Kasumi-1 (cell line): ENCODE measurements at places on chromosomes 16 and 17.

DNA sequence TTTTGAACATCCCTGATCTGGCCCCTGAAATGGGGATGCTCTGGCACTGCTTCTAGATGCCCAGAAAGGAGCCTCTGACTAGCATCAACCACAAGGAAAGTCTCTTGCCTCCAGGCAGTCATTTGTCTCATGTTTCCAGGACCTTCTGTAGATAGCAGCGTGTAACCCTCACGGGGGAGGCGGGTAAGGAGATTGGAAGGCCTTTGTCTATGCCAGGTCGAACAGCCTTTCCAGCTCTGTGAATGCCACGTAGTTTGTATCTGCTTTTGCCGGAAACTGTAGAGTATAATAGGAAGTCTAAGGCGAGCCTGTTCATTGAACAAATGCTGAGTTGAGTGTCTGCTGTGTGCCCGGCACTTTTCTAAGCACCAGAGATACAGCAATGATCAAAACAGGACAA, 43.9 kb upstream of the AQP8 start:
- DNase-seq = no peak

- DNase-seq = no peak
Measured at GRCh38 chr16:73965591-73965990, 331.0 kb upstream of the PSMD7 start.

GRCh38 chr16:17130733-17131132, 340.0 kb downstream of the XYLT1 start:
- no peak for DNase-seq

- no peak for DNase-seq
Measured at GRCh38 chr17:17403065-17403464, 73.7 kb upstream of the MED9 start.

GRCh38 chr16:85464383-85465305, 148.5 kb upstream of the GSE1 start:
- no peak for DNase-seq

DNA sequence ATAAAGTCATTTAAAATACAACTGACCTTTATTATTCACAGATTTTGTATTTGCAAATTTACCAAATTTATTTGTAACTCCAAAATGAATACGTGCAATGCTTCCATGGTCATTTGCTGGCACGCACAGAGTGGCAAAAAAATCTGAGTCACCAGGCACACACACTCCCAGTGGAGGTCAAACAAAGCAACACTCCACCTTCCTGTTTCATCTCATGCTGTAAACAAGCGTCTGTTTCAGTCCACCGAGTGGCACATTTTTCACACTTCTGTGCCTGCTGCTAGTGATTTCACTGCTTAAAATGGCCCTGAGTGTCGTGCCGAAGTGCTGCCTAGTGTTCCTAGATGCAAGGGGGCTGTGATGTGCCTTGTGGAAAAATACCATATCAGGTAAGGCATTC, 17.8 kb upstream of the ITGAE start:
- DNase-seq = no peak

GRCh38 chr17:8420041-8420934, 15.4 kb upstream of the NDEL1 start:
- no peak for DNase-seq

DNA sequence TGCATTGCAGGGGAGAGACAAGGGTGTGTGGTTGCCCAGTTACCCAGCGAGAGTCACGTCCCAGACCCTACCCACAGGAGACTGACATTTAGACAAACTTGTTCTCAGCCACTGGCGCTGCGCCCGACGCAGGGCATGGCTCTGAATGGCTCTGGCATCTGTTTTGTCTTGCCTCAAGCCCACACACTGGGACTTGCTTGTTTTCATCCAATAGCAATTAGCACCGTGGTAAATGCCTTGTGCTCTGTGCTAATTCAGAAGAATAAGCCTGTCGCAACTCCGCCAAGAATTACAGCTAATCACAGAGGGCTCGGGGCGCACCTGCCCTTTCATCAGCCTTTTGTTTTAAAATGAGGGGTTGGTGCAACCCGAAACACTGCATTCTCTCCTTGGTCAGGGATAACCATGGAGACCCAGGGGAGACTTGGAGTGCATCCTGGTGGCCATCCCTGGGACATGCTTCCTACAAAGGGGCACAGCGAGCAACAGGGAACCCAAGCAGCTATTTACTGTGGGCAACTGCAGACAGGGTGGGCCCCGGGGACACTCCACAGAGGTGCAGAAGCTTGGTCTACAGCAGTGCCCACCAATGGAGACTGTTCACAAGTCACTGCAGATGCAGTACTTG, 220.6 kb upstream of the ZFHX3 start:
- no peak for DNase-seq

DNA sequence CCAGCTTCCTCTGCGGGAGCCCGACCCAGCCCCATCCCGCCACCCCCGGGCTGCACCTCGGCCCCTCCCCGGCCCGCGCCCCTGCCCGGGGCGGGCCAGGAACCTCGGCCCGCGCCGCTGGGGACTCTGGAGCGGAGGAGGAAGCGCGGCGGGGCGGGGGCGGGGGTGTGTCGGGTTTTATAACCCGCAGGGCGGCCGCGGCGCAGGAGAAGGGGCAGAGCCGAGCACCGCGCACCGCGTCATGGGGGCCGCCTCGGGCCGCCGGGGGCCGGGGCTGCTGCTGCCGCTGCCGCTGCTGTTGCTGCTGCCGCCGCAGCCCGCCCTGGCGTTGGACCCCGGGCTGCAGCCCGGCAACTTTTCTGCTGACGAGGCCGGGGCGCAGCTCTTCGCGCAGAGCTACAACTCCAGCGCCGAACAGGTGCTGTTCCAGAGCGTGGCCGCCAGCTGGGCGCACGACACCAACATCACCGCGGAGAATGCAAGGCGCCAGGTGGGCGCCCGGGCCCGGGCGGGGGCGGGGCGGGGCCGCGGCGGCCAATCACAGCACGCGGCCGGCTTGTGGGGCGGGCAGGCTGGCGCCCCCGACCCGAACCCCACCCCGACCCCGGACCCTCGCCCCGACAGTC, at the start of gene ACE:
ACE (plus strand) TSS at position 208 of the 626 bp plus-strand sequence; CDS start at position 242, 34 bp downstream.
- DNase-seq = peak; percentile 37

GRCh38 chr17:42843358-42843934, 934 bp upstream of the AOC2 start:
- DNase-seq = peak; percentile 79

DNA sequence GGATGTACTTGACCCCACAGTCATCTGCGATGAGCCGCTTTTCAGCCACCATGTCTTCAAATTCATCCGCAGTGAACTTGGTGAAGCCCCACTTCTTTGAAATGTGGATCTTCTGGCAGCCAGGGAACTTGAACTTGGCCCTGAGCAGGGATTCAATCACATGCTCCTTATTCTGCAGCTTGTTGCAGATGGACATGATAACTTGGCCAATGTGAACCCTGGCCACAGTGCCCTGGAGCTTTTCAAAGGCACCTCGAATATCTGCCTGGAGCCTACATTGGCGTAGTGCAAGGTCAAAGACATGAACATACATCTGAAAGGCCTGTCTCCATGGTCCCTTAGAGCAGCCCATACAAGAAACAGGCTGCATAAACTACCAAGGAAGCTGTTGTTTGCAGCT, 1.8 kb upstream of the TENT4B start:
- DNase-seq = no peak

- no peak for DNase-seq
Measured at GRCh38 chr17:16882243-16882925, 89.5 kb downstream of the TNFRSF13B start.

GRCh38 chr17:82065193-82065637, 389 bp downstream of the DUS1L start:
- DNase-seq = no peak

DNA sequence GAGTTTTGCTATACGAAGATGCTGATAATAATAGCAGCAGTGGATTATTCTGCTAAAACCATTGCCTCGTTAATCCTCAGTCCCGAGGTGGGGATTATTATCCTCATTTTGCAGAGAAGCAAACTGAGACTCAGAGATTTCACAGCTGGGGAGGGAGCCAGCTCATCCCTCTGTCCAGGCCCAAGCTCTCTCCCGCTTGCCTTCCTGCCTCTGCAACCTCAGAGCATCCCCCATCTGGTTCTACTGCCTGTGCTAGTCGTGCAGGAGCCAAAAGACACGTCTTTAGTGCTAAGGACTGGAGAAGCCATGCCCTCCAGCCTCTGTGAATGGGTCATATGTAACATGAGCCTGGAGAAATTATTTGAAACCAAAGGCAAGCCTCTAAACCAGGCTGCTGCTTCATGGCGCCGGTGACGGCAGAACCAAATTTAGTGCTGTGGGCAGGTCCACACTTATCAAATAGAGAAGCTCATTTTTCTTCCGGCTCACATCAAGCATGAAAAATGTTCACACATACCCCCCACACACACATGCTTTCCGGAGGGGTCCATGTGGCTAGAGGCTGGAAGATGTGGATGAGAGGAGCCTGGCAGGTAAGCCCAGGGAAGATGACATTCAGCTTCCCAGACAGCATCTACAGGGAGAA, 13.5 kb downstream of the MAPT start:
- no peak for DNase-seq

- no peak for DNase-seq
Measured at GRCh38 chr16:2592786-2593185, 55.0 kb downstream of the PDPK1 start.

GRCh38 chr17:2214047-2214928, 89.3 kb downstream of the SMG6 start:
- DNase-seq = no peak

GRCh38 chr16:48681520-48681919, 71.5 kb upstream of the N4BP1 start:
- no peak for DNase-seq

GRCh38 chr17:58985971-58986370, 120.7 kb downstream of the TRIM37 start:
- DNase-seq = no peak

DNA sequence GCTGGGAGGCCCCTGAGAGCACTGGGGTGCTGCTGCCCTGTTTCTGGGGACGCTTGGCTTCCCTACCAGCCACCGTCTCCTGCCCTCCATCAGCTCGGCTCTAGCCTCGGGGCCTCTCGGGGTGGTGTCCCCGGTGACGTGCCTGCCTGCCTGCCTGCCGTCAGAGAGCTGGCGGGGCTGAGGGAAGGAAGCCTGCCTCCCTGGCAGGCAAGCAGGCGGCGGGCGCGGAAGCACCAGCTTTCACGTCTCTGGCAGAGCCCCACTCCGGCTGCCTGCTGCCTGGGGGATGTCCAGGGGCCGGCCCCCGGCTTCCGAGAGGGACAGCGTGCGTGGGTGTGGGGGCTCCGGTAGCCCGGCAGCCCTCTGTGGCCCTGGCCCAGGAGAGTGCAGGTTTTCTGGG, 9.3 kb downstream of the CENPX start:
- no peak for DNase-seq

- no peak for DNase-seq
Measured at GRCh38 chr17:36611345-36612072, 10.1 kb downstream of the MRM1 start.

- DNase-seq = no peak
Measured at GRCh38 chr16:19696328-19696727, 21.7 kb downstream of the KNOP1 start.

- no peak for DNase-seq
Measured at GRCh38 chr16:71769222-71769621, 39.4 kb downstream of the AP1G1 start.

- DNase-seq = no peak
Measured at GRCh38 chr16:26317885-26318284, 626.1 kb downstream of the HS3ST4 start.

DNA sequence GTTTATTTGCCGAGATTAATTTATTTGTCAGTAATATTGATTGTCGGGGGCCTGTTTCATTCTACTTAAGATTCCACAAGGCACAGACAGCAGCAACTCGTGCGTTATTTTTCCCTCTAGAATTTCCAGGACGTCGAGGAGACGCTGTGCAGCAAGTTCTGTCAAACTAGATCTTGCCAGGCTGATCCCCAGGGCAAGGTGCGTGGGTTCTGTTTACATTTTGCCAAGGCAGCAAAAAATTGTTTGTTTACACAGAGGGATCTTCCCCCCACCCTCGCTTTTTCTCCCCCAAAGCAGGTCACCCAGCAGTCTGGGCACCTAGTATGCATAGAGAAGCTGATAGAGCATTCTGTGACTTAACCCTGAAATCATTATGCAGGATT, 111.4 kb downstream of the IRX3 start:
- no peak for DNase-seq

- DNase-seq = no peak
Measured at GRCh38 chr17:55038291-55038690, 69.7 kb downstream of the STXBP4 start.

DNA sequence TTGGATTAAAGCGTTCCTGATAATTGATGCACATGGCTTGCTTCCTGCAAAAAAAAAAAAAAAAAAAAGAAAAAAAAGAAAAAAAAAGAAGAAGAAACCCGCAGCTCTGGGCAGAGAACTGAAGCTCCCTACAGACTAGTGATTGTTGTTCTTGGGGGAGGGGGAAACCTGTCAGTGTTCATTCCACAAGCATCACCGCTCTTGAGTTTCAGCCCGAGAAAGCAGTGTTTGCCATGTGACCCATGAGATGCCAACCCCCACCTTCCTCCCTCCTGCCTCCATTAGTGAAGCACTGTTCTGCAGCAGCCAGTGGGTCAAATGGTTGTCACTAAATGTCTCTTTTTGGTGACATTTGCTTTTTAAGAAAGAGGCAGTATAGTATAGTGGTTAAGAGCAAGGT, 1.7 kb downstream of the USP43 start:
- no peak for DNase-seq

DNA sequence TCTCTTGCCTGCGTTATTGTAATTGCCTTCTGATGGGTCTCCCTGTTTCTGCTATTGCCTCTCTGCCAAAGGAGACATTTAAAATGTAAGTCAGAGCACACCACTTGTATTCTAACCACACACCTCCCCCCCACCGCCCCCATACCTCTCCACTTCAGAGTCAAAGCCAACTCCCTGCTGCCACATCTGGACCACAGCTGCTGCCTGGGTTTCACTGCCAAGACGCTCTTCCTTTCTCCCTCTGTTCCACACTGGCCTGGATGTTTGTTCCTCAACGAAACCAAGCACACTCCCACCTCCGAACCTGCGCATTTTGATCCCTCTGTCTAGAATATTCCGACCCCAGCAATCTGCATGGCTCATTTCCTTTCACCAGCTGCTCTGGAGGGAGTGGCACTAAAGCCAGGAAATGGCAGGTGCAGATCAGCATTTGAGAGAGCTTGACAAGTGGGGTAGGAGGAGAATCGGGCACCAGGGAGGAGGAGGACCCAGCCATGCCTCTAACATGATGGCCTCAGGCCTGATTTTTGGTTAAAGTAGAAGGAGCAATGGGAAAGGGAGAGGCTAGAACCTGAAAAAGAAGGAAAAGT, 92.4 kb upstream of the HS3ST2 start:
- DNase-seq = no peak

GRCh38 chr17:74963656-74964055, 8.9 kb downstream of the HID1 start:
- DNase-seq = peak; percentile 74

- DNase-seq = no peak
Measured at GRCh38 chr17:56918916-56919315, 5.1 kb upstream of the TRIM25 start.
